AG20443 (cell line): ENCODE measurements at places on chromosomes 13 and 19.

GRCh38 chr13:35988648-35989081 lies 142.5 kb downstream of the DCLK1 start:
- peak; percentile 40 for DNase-seq

- peak; percentile 44 for DNase-seq
Measured at GRCh38 chr13:45219938-45220375, 19.1 kb upstream of the KCTD4 start.

- DNase-seq = no peak
Measured at GRCh38 chr13:73039201-73040108, 19.4 kb upstream of the KLF5 start.

GRCh38 chr13:111864566-111864965 lies 202.4 kb upstream of the SOX1 start:
- no peak for DNase-seq

- DNase-seq = no peak
Measured at GRCh38 chr19:8515317-8515716, 1.4 kb upstream of the ZNF414 start.

DNA sequence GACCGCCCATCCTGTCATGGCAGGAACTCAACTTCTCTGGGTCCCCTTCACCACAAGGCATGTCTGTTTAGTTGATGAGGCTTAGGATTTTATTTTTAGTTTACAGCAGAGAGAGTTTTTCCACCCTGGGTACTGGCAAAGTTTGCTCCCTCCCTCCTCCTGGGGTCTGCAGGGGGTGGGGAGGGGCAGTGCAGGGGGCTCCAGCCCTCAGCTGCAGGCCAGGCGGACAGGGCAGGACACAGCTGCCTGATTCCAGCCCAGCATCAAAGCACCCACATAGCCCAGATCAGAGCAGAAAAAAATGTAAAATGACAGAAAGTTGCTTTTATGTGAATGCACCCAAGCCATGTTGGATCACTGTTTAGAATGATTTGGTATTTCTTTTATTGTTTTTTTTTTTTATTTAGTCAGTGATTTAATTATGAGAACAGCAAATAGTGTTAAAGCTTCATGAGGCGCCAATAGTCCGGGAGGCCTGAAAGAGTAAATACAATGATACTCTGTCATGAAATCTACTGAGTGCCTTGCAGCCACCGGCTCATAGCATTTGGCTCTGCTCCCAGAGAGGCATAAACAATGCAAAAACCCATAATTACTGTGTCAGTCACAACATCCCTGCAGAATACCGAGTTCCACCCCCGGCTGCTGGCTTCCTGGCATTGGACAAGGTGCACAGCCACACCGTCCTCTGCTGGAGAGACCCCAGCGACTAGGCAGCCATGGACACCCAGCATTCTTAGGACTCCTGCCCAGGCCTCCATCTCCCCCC lies 923.5 kb downstream of the UQCRFS1 start:
- peak; percentile 80 for DNase-seq

GRCh38 chr19:5492281-5492634 lies 37.0 kb downstream of the ZNRF4 start:
- no peak for DNase-seq

GRCh38 chr19:29516821-29517395 lies 8.9 kb upstream of the VSTM2B start:
- no peak for DNase-seq

DNA sequence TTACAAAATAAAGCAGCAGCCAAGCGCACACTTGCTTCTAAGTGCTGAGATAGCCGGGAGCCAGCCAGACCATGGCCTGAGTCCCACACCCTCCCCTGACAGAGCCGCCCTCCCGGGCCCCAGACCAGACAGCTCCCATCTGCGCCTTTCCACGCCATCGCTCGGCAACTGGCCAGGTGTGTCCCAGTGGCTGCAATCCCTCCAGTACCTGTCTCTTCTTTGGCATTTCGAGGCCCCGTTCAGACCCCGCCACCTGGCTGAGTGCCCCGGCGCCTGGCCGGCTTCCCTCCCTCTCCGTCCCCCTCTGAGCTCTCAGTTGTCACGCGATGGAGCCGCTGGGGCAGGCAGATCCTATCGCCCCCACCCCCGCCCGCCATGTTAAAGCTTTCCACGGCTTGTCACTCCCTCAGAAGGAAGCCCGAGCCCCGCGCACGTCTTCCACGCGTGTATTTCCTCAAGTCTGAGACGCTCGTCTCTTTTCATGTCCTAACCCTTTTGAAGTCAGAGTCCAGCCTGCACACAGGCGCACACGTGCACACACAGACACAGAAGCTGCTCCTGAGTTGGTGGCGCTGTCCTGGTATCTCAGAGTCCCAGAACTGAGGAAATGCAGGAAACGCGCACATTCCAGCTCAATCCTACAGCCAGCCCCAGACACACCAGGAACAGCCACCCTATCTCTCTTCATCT lies 7.9 kb downstream of the MLLT1 start:
- DNase-seq = peak; percentile 90

DNA sequence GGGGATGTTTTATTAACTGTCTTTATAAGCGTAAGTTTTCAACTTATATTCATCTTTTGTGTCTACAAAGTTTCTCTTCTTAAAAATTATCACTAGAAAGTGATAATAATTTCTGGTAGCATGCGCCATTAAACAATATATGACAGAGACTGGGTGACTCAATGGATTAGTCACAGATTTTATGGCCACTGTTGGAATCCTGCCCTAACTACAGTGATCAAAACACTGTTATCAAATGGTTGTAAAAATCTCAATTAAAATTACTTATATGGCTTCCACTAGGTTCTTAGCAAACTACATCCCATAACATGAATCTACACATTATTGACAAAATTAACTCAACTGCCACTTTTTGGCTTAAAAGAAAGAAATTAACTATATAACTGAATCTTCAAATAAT lies 350.0 kb downstream of the DACH1 start:
- no peak for DNase-seq

DNA sequence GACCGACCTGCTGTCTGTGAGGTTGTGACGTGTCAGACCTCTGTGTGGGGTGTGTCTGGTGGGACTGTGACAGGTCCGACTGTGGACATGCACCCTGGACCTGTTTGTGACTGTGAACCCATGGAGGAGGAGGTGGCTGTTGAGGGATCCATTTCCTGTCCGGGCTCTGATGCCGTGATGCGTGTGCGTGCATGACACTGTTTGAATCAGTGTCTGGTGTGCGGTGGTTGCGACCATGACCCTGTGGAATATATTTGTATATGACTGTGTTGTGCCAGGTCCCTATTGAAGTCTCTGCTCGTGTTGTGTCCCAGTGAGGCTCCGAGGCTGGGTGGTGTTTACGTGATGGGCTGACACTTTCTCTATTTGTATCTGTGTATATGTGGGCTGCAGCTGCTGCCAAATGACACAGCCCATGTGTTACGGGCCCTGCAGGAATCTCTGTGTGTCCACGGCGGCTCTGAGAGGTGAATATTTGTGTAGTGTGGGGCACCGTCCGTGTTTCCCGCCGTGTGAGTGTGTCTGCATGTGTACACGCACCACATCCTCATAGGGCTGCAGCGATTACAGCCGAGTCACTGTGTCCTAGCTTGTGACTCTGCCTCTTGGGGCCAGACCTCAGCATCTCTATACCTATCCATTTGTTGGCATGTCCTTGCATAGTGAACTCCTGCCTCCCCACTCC lies 18.3 kb downstream of the CCDC97 start:
- DNase-seq = no peak

- no peak for DNase-seq
Measured at GRCh38 chr13:48851707-48852106, 124.0 kb upstream of the FNDC3A start.

DNA sequence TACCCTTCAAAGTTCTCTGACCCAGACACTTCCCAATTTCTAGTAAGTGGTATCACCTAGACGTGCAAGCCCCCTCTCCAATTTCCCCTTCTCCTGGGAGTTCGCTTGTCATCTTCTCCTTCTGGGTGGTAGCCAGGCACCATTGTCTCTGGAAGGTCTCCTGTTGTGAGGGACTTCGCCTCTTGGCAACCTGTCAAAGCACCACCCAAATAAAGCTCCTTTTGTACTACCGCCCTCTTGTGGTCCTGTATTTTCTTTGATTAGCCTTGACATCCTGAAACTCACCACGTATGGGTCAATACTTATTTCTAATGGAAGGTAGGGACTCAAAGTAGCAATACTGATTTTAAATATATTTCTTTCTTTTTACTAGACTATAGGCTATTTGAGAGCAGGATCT lies 8.2 kb downstream of the GPC5 start:
- DNase-seq = peak; percentile 24

- DNase-seq = no peak
Measured at GRCh38 chr13:52012512-52012836, 276 bp downstream of the ALG11 start.

DNA sequence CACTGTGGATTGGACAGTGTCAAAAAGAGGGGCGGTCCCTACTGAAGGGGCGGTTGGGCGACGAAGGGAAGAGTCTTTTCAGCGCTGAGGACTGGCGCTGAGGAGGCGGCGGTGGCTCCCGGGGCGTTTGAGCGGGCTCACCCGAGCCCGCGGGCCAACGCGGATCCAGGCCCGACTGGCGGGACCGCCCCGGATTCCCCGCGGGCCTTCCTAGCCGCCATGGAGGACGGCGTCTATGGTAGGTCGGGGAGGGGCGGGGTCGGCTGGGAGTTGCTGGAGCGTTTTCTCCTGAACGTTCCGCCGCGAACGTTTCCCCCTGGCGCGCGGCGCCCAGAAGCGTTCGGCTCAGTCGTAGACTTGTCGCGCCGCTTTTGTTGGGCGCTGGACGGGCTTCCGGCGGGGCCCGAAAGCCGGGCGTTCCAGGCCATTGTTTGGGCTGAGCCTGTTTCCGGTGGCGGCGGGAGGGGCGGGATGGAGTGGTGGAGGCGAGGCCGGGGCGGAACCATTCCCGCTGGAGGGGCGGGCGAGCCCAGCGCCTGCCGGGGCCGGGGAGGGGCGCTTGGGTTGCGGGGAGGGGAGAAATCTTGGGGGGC lies at the start of gene CYTH2:
TSS of gene CYTH2 (plus strand) at position 81 of the 593 bp plus-strand sequence. CDS start at position 220, 139 bp downstream.
- DNase-seq = peak; percentile 85

DNA sequence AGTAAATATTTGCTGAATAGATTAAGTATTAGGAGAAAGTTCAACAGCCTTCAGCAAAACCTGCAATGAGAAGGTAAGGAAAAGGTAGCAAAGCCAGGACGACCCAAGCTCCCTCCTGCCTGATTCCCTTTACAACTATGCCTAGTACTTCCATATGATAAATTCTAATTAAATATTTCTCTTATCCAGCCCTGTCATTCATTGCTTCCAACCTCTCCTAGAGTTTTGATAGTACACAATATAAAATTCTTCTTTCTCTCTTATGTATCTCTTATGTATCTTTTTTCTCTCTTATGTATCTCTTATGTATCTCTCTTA lies 187.2 kb downstream of the DCT start:
- no peak for DNase-seq

DNA sequence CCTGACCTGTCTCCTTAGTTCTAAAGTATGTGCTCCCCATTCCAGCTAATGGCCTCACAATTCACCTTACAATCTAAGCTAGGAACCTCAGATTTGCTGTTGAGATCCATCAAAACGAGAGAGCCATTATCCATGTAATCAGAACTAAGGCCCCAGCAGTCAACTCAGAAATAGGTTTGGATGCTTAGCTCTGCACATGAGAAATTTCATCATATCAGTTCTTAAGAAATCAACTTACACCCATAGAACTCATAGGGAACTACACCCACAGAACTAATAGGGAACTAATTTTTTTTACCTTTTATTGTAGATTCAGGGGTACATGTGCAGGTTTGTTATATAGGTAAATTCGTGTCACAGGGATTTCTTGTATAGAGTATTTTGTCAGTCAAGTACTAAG lies 28.7 kb downstream of the CYSLTR2 start:
- DNase-seq = no peak

- no peak for DNase-seq
Measured at GRCh38 chr13:60152114-60152513, 11.6 kb downstream of the DIAPH3 start.

GRCh38 chr13:93450191-93450621 lies 223.6 kb downstream of the GPC6 start:
- DNase-seq = peak; percentile 16

DNA sequence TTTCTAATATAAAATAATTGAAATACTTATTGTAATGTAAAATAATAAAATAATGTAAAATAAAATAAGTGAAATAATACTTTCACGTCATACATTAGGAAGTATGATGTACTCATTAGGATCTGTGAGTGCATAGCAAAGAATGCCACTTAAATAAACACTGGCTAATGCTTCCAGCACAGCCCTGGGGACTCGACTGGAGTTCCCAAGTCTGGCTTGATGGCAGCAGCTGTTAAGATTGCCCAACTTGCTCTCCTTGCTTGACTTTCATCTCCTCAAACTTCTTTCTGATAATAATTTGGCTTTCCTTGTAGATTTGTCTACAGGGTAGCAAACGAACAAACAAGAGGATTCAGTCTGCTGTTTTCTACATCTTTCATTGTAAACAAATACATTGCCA lies 191.9 kb downstream of the COG6 start:
- no peak for DNase-seq

DNA sequence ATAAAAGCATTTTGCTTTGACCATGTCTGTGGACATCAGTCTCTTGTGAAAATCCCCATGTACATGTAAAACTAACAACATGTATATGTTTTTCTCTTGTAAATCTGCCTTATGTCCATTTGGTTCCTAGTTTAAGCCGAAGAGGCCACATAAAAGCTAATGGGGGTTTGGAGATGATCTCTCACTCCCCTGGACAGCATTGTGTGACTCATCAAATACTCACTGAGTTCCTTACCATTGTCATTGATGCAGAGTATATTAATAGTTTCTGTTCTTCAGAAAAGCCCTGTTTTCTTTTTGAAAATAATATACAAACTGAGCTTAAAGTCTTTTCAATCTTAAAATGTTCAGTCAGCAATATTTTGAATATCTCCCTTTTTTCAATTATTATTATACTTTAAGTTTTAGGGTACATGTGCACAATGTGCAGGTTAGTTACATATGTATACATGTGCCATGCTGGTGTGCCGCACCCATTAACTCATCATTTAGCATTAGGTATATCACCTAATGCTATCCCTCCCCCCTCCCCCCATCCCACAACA lies 536.7 kb upstream of the HTR2A start:
- DNase-seq = peak; percentile 23

- DNase-seq = no peak
Measured at GRCh38 chr13:109387471-109387870, 398.9 kb downstream of the IRS2 start.

DNA sequence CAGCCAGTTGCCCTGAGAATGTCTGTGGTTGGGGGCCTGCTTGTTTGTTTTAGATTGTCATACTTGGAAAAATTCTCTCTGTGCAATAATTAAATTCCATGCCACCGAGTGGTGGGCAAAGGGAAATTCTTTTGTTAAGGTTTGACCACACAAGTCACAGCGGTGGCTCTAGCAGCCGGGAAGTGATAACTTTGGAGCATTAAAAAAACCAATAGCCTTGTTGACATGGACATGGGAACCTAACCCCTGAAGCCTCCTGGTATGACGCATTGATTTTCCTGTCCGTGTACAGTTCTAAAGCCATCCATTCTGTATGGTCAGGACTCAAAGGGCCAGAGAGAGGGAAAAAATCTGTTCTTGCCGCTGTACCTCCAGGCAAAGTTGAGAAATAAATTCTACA lies 384.9 kb upstream of the ZNF507 start:
- DNase-seq = no peak

- DNase-seq = no peak
Measured at GRCh38 chr19:10562609-10563008, 3.2 kb downstream of the KRI1 start.

GRCh38 chr13:113762538-113762937 lies 3.5 kb downstream of the TMEM255B start:
- DNase-seq = no peak

GRCh38 chr13:52975969-52976368 lies 52.6 kb upstream of the OLFM4 start:
- no peak for DNase-seq

- DNase-seq = no peak
Measured at GRCh38 chr13:28609926-28610325, 49.0 kb upstream of the POMP start.

- peak; percentile 51 for DNase-seq
Measured at GRCh38 chr13:97116754-97117153, 105.4 kb upstream of the MBNL2 start.
